ENCODE measurements at places on chromosomes 1 and 21.

DNA sequence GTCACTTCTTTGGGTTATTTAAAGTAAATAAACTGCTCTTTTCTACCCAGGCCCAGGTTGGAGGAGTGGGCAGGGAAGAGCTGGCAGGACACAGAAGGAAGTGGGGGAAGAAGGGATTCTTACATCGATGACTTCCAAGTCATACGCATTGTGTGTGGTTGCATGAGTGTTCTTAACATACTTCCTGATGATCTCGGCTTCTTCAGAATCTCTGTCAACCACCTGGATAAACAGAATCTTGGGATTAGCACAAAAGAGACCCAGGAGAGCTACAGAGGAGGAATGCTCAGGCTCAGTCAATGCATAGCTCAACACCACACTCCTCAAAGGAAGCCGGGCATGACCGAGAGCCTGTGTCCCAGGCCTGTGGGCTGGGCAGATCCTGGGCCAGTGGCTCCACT lies 42.1 kb downstream of the PARP1 start:
- no peak for DNase-seq

DNA sequence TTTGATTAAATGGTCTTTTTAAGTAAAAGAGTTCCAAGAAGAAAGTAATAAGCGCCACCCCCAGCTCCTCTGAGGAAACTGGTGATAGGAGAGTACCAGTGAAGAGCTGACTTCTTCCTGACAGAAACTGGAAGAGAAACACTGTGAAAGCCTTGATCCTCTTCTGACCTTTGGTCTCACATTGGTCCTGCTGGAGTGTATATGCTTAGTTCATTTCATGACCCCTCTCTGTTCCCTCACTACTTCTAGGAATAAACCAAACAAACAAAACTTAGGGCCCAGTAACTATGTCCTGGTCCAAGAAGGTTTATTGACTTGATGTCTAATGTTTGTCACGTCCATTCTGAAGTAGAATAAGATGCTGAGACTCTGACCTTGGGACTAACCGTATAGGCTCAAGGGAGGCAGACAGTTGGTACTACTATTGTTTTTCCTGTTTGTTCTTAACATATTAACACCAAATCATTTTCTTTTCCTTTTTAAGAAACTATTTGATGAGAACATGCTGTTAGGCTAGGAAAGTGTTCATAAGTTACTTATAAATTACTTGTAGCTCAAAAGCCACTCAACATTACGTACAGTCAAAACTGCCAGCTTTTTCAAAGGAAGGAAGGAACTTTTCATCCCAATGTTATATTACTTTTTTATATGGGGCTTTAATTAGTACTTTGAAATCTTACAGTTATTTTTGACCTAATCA lies 57.9 kb downstream of the MIER1 start:
- no peak for DNase-seq

- DNase-seq, result no peak
Observed at GRCh38 chr1:25036117-25036546, 106.1 kb upstream of the RUNX3 start.

- no peak for DNase-seq
Observed at GRCh38 chr1:27816921-27817630, 13.5 kb upstream of the PPP1R8 start.

DNA sequence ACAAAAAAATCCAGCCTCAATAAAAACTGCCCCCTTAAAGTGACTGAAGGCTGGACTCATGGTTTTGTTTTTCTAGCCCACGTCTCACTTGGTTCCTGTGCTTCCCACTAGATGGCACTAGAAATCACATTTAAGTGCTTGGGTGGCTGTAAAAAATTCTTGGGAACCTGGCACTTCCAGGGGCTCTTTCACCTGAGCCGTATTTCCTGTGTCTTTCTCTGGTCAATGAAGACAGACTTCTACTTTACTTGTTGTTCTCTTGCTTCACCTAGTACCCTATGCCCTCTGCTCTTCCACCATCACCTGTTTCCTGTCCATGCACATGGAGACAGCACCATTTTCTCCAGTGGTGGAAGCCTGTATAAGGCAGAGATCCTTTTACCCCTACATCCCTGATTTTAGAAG lies 20.0 kb downstream of the METTL13 start:
- DNase-seq, result peak; percentile 61

DNA sequence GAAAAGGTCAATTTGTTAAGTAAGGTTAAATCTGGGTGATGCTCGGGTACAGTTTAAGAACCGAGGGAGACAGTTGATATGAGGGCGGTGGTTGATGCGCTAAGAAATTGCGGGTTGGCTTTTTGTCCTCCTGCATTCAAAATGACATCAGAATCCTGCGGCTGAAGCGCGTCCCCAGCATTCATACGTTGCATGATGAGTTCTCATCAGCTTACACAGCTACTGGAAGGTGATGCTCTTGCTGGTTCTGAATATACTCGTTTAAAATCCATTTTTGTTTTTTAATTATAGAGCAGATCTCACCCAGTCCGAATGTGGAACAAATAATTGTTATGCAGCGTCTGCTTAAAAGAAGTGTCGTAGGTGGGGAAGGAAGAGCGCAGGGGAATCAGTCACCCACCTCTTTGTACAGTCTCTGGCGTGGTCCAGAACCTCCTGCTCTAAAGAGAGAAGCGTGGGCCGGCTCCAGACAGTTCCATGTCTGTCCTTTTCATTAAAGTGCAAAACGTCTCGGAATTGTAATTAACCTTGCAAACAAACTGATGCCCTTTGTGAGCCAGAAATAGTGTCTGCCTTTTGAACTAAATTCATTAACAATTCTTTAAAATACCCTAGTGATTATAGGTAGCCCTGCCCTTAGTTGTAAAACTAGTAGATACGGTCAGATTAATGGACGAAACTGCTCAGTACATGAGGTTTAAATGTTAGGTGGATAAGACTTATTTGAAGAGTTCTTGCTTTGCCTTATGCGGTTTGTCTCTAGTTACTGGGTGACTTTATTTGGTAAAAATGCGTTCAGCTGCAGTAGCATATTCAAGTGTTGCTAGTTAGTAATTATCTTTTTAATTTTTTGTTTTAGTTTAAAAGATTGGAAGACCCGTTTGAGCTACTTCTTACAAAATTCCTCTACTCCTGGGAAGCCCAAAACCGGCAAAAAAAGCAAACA lies 741 bp downstream of the RGS2 start:
- DNase-seq, result no peak

DNA sequence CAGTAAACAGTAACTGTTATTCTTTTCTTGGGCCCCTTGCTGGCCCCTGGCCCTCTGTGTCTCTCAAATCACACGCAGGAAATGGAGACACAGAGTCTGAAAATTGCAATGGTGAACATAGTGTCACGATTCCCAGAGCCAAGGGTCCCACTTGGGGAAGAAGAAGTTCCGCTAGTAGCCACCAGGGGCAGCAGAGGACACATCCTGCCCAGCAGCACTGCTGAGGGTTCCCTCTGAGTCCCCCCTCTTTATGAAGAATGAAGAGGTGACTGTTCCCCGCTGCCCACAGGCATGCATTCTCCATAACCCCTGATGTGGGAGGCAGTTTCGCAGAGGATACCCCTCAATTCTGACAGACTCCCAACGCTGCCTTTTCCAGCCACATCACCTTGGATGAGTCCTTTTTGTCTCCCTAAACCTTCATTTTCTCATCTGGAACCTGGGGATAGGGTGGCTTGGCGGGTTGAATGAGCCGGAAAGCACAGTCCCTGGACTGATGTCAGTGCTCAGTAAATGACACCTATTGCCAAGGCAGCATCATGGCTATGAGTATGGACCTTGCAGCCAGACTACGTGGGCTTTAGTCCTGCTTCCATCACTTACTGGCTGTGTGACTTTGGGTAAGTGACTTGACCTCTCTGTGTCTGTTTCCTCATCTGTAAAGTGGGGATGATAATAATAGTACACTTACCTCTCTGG lies 238.0 kb upstream of the TMEM51 start:
- DNase-seq, result peak; percentile 46

DNA sequence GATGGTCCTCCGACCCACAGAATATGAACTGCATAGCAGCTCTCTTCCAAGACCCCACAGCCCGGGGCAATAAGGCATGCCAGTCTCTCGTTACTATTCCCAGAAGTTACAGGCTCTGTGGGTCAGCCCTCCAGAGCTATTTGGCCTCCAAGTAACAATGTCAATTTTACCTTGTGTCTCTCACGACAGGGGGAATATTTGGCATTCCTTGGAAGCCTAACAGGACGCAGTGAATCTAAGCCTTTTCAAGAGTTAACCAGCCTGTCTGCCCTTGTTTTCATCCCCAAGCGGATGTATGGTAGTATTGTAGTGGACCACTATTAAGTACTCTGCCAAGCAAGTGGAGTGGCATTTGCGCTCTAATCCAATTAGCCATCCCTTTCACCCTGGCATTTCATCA lies 24.4 kb upstream of the GNG4 start:
- DNase-seq, result no peak

- DNase-seq, result peak; percentile 64
Observed at GRCh38 chr1:156608036-156608674, 6.9 kb upstream of the GPATCH4 start.

DNA sequence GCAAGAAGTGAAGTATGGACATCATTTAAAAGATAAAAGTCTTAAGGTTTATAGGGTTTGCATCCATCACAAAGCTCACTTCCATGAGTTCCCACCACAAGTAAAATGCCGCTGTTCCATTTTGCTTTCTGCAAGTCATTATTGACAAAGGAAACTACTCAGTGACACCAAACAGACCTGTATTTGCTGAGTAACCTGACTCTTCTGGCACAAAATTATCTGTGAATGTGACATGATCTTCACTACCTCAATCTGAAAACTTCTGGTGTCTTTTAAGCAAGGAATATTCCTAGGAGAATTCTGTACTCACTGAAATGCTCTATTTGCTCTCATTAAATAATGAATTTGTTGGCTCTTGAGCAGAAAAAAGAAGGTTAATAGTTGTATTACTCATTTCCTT lies 1077.4 kb upstream of the ADGRL4 start:
- no peak for DNase-seq

DNA sequence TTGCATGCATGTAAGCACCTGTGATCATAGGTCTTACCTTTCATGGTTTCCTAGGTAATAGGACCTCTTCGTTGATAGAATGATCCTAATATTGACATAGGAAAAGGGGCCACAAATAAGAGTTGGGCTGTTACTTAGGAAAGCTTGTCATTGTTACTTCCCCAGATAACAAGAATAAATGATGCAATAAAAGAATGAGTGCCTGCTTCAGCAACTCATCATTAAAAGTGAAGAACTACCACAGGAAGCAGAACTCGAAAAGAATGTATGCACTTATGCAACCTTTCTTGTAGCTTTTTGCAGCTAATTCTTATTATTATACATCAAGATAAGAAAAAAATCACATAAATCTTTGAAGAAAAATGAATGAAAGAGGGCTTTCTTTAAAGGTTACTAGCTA lies 548.6 kb downstream of the LTN1 start:
- no peak for DNase-seq

GRCh38 chr1:26692211-26692792 lies 3.5 kb upstream of the ARID1A start:
- peak; percentile 80 for DNase-seq

- DNase-seq, result no peak
Observed at GRCh38 chr1:9465640-9466039, 73.6 kb upstream of the SLC25A33 start.
